ENCODE measurements at places on chromosomes 7 and 10.

- DNase-seq, result no peak
These were observed 133.0 kb upstream of the TNS3 start for GRCh38 chr7:47714669-47715607.

GRCh38 chr10:56269181-56269580, 91.9 kb downstream of the ZWINT start:
- DNase-seq, result no peak

DNA sequence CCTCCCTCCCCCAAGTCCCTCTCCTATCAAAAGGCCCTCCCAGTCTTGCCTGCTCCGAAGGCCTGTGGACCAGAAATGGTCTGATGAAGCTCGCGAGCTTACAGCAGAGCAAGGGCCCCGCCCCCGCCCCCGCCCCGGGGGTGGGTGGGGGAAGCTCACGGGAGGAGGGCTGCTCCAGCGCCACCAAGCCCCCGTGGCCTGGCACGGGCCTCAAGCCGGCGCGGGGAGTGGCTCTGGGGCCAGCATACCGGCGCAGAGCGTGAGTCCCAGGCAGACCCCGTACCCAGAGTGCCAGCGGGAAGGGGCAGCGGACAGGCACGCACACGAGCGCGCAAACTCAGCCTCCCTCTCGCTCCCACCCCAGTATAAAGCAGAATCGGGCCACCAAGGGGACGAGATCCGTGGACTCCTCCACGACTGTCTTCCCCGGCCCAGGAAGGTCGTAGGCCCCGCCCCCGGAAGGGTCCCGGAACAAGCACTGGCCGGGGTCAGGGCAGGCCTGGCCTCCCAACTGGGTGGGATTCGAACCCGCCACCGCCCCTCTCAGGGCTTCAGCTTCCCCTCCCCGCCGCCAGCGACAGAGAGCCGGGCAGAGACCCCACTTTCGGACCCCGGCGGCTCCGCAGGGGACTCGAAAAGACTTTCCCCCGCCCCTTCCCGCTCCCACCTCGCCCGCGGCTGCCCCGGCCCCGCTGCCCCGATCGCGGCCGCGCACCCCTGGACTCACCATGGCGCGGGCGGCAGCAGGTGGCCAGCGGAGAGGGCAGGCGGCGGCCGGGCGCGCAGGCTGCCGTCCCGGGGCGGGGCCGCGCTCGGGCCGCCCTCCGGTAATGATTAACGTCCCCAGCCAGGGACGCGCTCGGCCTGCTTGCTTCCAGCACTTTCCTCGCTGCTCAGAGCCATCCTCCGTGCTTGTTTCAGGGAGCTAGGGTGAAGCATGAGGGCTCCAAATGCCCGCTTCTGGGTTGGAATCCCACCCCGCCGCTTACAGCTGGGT, at the start of gene PCBD1:
Gene PCBD1, minus strand, starts transcription at position 762 of the 997 bp plus-strand sequence. Its CDS starts 32 bp downstream, at position 730.
- DNase-seq, result peak; percentile 41

DNA sequence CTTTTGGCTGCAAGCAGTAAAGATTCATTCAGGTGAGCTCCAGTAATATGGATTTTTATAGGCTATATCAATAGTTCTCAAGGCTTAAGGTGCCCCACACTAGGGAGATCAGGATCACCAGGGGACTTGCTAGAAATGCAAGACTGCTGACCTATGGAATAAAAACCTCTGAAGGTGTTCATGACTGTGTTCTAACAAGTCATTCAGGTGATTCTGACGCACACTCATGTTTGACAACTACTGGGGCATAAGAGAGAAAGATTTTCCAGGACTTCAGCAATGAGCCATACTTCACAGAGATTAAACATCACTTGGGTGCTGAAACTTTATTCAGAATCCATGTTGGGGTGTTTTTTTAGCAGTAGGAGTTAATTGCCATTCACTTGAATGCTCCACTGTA, 4.8 kb upstream of the TAS2R38 start:
- DNase-seq, result no peak

GRCh38 chr7:152759949-152760853, 649 bp downstream of the ACTR3B start:
- DNase-seq, result no peak
